NCI-H446 treated with DMSO at 0.1 percent for 48 hours (cell line): ENCODE measurements at places on chromosomes 16 and 17.

- DNase-seq: no peak
Observed at GRCh38 chr17:80497726-80498241, 21.4 kb upstream of the NPTX1 start.

- DNase-seq: no peak
Observed at GRCh38 chr16:89697616-89698331, 3.7 kb downstream of the SPATA2L start.

DNA sequence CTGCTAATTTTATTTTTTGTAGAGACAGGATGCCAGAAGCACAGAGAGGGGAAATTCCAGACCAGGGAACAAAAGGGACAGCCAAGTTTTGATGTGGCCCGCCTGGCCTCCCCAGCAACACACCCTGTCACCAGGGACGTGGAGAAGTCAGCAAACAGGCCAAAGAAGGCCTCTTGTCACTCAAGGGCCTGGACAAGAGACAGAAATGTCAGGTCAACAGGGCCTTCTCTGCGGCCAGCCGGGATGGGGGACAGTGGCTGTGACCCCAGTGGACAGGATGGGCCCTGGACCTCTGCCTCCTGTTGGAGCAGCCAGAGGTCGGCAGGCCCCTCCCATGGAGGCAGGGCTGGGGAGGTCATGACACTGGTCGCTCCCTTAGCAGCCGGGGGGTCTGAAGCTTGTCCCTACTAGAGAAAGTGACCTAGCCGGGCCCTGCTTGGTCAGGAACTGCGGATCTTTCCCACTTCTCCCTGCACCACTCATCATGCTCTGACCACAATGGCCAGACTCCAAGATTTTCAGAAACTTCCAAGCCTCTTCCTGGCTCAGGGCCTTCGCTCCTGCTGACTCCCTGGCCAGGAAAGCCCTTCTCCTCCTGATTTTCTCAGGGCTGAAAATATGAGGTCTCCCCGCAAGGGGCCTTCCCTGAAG, 9.2 kb upstream of the TVP23A start:
- DNase-seq: peak; percentile 42

DNA sequence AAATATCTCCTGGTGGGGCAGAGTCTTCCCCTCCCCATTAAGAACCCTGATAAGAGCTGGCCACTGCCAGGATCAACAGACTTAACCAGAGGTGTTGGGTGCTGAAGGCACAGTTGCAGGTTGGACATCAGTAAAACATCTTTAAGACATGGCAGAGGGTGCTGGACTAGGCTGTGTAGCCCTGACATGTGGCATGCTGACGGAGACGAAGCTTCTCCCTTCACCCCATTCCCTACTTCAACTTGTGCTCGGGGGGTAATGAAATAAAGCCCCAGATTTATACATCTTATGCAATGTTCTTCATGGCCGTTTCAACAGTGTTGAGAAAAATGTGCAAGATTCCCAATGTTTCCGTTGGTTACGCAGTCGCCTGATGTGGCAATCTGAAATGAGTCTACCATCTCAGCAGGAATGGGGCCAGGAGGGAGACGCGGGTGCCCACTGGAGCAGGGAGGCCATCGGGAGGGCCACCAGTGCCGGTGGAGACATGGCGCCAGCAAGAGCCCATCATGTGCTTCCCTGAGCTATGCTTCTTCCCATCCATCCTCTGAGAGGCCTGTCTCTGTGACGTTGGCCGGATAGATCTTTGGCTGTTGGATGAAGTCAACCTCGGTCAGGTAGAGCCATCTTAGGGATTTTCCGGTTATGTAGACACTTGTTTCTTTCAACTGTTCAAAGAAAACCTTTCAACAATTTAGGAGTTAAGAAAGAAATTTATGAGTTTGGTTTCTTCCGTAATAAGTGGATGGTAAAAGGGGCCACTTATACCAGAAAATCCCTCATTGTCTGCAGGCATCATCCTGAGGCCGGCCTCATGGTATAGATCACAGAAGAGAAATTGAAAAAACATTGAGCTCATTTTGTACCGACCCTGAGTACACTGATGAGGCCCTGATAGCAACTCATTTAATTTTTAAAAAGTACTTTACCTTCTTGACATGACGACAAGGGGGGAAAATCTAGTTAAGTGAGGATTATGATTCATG, 6.4 kb downstream of the IRF8 start:
- no peak for DNase-seq

GRCh38 chr16:31568577-31569359, 41.1 kb downstream of the AHSP start:
- DNase-seq: no peak

GRCh38 chr17:74744714-74745547, 3.5 kb upstream of the NHERF1 start:
- peak; percentile 23 for DNase-seq

GRCh38 chr17:6497496-6498221, 53.4 kb downstream of the PIMREG start:
- no peak for DNase-seq

- peak; percentile 65 for DNase-seq
Observed at GRCh38 chr17:45293413-45294211, 23.2 kb downstream of the MAP3K14 start.

DNA sequence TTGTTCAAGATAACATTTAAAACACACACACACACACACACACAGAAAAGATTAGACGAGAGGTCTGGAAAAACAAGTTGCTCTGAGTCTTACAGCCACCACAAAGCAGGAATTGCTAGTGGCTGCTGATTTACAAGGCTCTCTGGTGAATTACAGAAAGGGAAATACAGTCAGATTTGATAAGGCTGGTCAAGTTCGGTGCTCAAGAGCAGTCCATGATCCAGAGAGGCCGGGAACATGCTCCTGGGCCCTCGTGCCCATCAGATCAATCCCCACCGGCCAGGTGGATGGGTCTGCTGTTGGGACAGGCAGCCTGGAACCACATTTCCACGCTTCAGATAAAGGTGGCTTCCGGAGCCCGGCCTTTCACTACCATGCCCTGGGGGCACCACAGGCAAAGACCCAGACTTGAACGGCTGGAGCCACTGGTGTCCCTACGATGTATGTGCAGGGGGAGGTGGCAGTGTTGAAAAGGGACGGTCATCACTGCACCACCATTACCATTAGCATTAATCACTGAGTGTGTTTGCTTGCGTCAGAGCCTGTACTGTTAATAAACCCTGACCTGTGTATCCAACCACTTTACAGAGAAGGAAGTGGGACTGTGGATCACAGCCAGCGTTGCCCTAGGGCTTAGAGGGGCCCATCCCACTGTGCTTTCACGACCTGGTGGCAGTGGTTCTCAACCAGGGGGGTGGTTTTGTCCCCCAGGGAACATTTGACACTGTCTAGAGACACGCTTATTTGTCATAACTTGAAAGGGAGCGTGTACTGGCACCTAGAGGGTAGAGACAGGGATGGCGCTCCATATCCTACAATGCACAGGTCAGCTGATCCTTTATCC, 95.1 kb downstream of the XYLT1 start:
- DNase-seq: no peak

- DNase-seq: no peak
Observed at GRCh38 chr16:5633845-5634440, 536.3 kb upstream of the EEF2KMT start.

DNA sequence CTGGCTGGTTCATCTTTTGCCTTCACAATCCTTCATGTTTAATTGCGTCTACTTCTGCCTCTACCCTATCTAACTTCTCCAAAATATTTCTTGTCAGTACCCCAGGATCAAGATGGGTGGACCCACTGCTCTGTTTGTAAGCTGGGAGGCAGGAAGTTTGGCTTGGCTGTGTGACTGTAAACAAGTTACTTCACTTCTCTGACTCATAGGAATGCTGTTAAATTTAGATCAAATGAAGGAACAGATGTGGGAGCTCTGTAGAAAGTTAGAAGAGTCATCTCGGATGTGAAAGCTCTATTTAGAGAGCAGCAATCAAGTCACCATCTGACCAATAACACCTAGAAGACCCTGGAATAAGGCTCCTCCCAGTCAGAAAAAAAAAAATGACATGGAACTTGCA, 55.2 kb upstream of the MRTFB start:
- DNase-seq: no peak

GRCh38 chr17:2867441-2868424, 71.5 kb downstream of the RAP1GAP2 start:
- no peak for DNase-seq

- DNase-seq: peak; percentile 63
Observed at GRCh38 chr17:4806777-4807604, at the start of gene PLD2. PLD2 (plus strand) TSS chr17:4807152; CDS start chr17:4807773, 621 bp downstream.

- DNase-seq: no peak
Observed at GRCh38 chr17:80591788-80592187, 47.1 kb downstream of the RPTOR start.

GRCh38 chr17:79019632-79020584, 4.1 kb upstream of the C1QTNF1 start:
- peak; percentile 49 for DNase-seq

DNA sequence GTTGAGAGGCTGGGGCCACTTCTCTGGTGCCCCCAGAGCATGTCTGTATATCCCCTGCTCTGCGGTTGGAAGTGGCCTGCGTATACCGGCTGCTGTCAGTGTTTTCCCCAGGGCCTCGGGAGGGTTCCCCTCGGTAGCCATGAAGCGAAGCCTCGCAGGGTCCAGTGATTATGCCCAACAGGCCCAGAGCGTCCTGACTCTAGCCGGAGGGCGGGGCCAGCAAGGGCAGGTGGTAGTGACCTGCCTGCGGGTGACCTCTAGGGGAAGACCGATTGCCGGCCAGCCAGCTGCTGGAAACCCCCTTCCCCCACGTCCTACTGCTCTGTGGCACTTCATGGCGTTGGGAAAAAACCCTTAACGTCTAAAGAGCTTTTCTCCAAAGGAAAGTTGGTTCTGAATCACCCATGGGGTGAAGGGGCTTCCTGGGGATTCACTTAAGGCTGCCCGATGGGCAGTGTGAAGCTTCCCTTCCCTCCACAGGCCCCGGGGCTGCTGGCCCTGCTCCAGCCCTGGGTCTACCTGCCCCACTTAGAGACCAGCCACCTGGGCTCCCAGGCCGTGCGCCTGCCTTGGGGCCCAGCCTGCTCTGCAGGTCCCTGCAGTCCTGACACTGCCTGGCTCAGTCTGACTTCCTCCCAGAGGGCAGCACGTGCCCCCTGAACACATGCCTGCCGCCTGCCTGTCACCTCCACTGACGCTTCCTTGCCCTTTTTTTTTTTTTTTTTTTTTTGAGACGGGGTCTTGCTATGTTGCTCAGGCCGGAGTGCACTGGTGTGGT, 72.8 kb downstream of the SOCS1 start:
- no peak for DNase-seq

DNA sequence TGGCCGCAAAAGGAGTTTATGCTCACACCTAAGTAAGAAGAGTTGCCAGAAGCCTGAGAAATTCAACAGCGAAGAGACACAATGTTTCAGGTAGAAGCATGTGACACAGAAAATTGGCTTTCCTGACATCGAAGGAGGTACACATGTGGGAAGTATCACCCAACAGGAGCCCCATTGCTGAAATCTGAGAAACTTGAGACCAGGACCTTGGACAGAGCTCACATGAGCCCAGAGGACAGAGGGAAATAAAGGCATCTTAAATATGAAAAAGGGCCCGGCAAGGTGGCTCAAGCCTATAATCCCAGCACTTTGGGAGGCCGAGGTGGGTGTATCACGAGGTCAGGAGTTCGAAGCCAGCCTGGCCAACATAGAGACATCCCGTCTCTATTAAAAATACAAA, 304.1 kb upstream of the C16orf82 start:
- DNase-seq: no peak

- no peak for DNase-seq
Observed at GRCh38 chr16:85123891-85124635, 11.8 kb upstream of the CIBAR2 start.

DNA sequence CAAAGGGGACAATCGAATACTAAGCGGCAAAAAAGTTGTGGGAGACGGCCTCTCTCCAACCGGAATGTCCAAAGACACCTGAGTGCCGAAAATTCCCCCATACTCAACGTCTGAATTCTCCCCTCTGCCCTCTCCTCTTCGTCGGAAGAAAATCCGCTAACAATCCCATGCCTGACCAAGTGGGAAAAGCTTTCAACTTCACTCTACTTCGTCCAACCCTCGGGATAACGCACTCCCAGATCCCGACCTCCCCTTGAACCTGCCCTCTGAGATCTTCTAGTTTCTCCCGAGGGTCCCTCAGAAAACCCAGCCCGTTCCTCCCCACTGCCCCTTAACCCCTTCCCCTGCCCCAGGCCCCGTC, 961 bp downstream of the AMFR start:
- no peak for DNase-seq

- DNase-seq: no peak
Observed at GRCh38 chr16:4257646-4258556, 14.9 kb downstream of the TFAP4 start.

DNA sequence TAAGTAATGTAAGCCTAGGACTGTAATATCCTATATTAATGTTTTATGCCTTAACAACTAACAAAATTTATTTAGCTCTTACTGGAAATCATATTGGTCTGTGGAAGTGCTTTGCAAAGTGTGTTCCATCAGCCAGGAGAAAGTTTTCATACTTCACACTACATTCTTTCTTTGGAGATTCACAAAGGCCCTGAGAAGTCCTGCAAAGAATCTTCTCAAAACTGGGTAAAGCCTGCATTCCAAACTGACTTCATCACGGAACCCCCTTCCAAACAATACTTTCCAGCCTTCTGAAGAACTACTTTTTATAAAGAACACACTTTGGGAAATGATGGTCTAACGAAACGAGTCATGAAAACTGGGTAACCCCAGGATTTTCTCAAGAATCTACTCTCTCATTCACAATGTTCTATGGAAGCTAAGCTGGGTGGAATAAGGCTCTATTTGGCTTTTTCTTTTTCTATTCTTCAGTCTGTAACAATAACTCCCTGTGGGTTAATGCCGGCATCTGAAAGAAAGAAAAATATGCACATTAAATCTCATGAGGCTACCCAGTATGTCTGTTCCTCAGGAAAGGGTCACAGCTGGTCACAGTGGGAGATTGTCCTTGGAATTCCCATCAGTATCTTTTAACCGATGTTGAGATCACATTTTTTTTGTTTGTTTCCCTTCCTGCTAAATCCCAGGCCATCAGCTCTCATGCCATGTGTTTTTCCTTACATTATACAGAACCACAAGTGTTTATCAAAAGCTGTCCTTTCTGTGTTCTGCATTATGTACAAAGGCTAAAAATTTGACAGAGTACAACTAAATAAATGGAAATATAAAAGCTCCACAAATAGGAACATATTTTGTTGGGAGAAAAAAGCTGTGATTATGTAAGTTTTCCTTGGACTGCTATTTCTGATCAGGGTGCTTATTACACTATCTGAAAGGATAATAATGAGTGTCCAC, 12.8 kb upstream of the AKAP1 start:
- no peak for DNase-seq

DNA sequence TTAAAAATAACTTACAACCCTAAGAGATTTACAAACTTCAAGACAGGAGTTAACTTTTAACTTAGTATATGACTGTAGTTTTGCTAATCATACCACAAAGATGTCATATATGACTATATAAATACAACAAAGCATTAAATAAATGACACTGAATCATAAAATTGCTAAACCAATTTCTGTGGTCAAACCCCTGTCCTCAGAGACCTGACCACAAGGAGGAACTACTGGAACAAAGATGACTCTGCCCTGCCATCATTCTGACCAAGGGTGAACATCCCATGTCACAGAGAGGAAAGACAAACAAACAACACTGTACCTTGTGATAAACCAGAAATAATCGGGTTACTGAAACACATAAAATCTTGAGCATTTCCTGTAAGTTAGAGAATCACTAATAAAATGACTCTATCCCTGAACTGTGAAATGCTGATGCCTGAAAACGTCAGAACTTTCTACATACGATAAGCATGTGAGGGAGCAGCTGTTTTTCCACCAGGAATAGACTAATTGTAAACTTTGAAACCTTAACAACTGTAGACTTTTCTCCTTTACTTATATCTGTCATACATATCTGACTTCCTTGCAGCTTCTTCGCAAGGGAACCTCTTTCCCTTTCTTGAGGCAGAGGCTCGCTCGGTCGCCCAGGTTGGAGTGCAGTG, 47.9 kb downstream of the WDR59 start:
- no peak for DNase-seq
